ENCODE measurements at places on chromosomes 2 and 18.

- H3K4me1 ChIP-seq: no peaks in the 10 kb centered on the region
- H3K36me3 ChIP-seq: no peaks in the 10 kb centered on the region
- no peak overlapping the region for H3K4me3 ChIP-seq
- H3K27ac ChIP-seq: no peak overlapping the region
- DNase-seq: no peak
These were observed 6.6 kb upstream of the PROM2 start for GRCh38 chr2:95267458-95268210.

DNA sequence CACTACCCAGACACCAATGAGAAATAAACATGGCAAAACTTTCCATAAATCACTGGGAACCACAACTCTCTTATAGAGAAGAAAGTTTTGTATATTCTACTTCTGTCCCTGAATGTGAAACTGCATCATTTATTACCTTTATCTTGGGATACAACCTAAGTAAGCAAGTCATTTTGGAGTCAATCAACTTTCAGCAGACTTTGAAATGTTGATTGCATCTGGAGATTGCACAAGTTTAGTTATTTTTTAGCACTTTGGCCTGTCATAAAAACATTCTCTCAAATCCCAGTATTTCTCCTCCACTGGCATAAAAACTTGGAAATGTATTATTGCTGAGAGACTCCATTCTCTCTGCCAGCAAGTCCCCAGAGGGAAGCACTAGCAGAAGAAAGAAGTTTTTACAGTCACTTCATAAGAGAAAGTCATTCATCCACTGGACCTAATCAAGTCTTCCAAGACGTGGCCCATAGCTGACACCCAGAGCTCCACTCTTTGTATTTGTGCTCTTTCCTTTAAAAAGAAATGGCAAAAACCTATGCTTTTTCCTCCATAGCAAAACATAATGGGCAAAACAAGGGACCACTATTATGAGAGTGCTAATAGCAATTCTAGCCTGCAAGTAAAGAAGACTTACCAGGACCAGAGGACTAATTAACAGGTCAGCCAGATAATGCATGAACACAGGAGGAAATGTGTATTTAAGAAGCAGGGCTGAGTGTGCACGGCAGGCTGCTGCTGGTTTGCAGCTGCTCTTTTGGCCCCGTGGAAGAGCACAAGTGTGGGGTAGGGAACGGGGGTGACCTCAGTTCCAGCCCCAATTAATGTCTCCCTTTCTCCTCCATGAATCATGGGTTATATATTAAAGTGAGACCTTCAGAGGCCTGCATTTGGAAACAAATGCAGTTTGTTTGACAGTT lies 171.5 kb downstream of the INO80D start:
- no peaks in the 10 kb centered on the region for H3K36me3 ChIP-seq
- H3K27ac ChIP-seq: no peak overlapping the region
- H3K4me1 ChIP-seq: peaks cover 1% of the 10 kb centered on the region
- DNase-seq: peak; percentile 14
- peaks cover 32% of the 10 kb centered on the region for H3K27me3 ChIP-seq

DNA sequence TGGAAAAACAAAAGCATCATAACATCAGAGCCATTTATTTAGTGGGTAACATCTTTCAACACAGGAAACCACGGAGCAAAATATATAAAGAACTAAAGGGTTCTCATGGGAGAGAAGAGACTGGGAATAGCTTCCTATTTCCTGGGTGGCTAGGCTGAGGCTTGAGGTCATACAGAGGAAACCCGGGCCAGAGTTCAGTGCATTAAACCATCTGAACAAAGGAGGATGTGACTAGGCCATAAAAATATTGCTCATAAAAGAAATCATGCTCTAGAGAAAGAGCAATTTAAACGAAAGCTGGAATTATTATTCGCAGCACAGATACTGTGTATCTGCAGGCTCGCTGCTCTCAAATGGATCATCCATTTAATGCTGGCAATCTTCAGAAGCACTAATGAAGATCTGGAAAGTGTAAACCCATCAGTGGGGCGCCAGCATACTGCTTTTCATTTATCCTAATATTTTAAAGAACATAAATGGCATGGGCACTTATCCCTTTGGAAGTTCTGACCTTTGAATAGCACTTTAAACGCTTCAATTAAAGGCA lies 83.3 kb downstream of the GALNT14 start:
- no peak overlapping the region for H3K4me3 ChIP-seq
- H3K4me1 ChIP-seq: peaks cover 18% of the 10 kb centered on the region
- no peaks in the 10 kb centered on the region for H3K36me3 ChIP-seq
- DNase-seq: no peak
- no peaks in the 10 kb centered on the region for H3K27me3 ChIP-seq
- no peak overlapping the region for H3K27ac ChIP-seq

DNA sequence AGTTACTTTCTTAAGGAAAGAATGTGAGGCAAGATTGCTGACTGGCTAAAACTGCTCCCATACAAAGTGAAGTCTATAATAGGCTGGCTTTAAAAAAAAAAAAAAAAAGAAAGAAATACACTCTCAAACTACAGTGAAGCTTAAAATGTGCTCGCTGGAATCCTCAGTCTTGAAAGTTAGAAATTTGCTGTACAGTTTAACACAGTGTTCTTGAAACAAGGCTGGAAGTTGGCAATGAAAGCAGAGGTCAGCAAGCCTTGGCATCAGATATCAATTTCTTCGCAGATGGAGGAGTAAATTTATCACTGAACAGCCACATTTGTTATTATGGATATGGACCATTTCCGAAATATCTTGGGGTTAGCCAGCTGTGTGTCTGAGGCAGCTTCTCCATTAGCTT lies 392.9 kb downstream of the ZNF516 start:
- peaks cover 9% of the 10 kb centered on the region for H3K27me3 ChIP-seq
- H3K36me3 ChIP-seq: no peaks in the 10 kb centered on the region

- peaks cover 36% of the 10 kb centered on the region for H3K4me1 ChIP-seq
- no peak overlapping the region for H3K27ac ChIP-seq
- no peaks in the 10 kb centered on the region for H3K27me3 ChIP-seq
- H3K36me3 ChIP-seq: no peaks in the 10 kb centered on the region
These were observed 11.4 kb upstream of the SLC20A1 start for GRCh38 chr2:112634153-112634873.

DNA sequence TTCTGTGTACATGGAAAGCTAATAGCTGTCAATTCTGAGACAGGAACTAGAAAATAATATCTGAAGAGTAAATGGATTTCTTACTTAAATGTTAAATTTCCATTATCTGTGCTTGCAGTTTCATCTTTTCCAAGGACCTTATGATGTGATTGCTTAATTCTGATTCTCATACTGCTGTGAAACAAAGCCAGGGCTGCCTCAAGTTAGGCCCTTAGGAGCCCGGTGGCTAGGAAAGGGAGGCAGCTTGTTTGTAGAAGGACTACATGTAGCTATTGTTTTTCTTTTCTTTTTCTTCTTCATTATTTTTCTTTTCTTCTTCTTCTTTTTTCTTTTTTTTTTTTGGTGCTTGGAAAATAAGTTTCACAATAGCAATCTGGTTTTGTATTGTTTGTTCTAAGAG lies 50.5 kb downstream of the XRCC5 start:
- peaks cover 39% of the 10 kb centered on the region for H3K36me3 ChIP-seq
- DNase-seq: no peak
- no peak overlapping the region for H3K27ac ChIP-seq
- H3K4me1 ChIP-seq: no peaks in the 10 kb centered on the region
- no peak overlapping the region for H3K4me3 ChIP-seq
- no peaks in the 10 kb centered on the region for H3K27me3 ChIP-seq

DNA sequence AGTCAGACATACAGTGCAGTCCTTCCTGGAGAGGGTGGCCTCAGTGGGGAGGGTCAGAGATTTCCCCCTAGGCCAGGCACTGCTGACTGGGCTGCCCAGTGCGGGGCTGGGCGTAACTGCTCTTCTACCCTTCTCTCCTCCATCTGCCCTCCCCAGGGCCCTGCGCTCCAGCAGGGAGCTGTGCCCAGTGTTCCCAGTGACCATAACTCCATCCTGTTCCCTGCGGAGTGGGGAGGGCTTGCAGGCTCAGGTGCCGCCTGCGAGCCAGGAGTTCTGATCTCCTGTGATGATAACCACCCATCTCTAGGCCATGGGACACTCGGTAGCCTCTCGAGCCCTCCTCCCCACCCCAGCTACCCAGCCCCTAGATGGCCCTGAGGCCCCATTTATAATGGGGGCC lies 107.6 kb downstream of the SMAD7 start:
- H3K27ac ChIP-seq: peak overlapping the region; percentile 77
- no peak for DNase-seq
- H3K27me3 ChIP-seq: no peaks in the 10 kb centered on the region
- peaks cover 11% of the 10 kb centered on the region for H3K36me3 ChIP-seq

- no peaks in the 10 kb centered on the region for H3K27me3 ChIP-seq
- no peaks in the 10 kb centered on the region for H3K4me1 ChIP-seq
- H3K27ac ChIP-seq: no peak overlapping the region
- DNase-seq: no peak
- no peaks in the 10 kb centered on the region for H3K36me3 ChIP-seq
These were observed 122.6 kb downstream of the METTL4 start for GRCh38 chr18:2448565-2449151.

- H3K4me1 ChIP-seq: no peaks in the 10 kb centered on the region
- no peak for DNase-seq
- no peak overlapping the region for H3K4me3 ChIP-seq
- H3K27me3 ChIP-seq: no peaks in the 10 kb centered on the region
- no peaks in the 10 kb centered on the region for H3K36me3 ChIP-seq
- H3K27ac ChIP-seq: no peak overlapping the region
These were observed 70.8 kb upstream of the ST8SIA3 start for GRCh38 chr18:57281519-57281918.

DNA sequence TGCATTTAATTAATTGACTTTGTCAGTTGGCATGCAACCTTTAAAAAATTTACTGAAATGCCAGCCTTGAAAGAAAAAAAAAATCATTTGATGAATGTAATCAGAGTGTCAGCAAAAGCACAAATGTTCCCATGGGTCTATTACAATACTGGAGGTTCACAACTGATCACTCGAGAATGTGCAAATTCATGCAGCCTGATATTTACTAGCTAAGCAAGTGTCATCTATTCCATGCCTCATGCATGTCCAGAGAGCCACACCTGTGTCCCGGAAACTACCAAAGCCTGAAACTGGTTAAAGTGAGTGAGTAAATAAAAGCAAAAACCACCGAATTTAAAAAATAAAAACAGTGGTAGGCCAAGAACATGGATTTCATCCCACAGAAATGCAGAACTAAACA lies 415.3 kb upstream of the ID2 start:
- H3K27ac ChIP-seq: no peak overlapping the region
- no peaks in the 10 kb centered on the region for H3K36me3 ChIP-seq
- no peak for DNase-seq
- no peak overlapping the region for H3K4me3 ChIP-seq
- H3K27me3 ChIP-seq: no peaks in the 10 kb centered on the region

DNA sequence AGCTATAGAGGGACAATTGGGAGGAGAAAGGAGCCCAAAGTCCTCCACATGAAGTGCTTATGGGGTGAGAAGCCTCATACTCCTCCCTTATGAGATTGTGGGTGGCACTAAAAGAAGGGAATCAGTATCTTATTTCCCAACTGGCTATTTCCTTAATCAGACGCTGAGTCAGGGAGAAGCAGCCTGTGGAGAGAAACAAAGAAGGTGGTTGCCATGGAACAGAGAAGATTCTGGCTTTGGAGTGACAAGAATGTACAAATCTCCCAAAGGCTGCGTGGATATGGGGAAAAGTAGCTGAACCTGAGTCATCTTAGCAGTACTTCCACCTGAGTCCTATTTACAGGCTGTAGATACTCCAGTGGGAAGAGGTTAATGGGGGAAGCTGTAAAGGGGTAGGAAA lies 115.8 kb upstream of the CWC22 start:
- peaks cover 3% of the 10 kb centered on the region for H3K4me1 ChIP-seq
- no peak overlapping the region for H3K27ac ChIP-seq
- no peaks in the 10 kb centered on the region for H3K27me3 ChIP-seq
- DNase-seq: peak; percentile 38
- no peaks in the 10 kb centered on the region for H3K36me3 ChIP-seq
- no peak overlapping the region for H3K4me3 ChIP-seq

DNA sequence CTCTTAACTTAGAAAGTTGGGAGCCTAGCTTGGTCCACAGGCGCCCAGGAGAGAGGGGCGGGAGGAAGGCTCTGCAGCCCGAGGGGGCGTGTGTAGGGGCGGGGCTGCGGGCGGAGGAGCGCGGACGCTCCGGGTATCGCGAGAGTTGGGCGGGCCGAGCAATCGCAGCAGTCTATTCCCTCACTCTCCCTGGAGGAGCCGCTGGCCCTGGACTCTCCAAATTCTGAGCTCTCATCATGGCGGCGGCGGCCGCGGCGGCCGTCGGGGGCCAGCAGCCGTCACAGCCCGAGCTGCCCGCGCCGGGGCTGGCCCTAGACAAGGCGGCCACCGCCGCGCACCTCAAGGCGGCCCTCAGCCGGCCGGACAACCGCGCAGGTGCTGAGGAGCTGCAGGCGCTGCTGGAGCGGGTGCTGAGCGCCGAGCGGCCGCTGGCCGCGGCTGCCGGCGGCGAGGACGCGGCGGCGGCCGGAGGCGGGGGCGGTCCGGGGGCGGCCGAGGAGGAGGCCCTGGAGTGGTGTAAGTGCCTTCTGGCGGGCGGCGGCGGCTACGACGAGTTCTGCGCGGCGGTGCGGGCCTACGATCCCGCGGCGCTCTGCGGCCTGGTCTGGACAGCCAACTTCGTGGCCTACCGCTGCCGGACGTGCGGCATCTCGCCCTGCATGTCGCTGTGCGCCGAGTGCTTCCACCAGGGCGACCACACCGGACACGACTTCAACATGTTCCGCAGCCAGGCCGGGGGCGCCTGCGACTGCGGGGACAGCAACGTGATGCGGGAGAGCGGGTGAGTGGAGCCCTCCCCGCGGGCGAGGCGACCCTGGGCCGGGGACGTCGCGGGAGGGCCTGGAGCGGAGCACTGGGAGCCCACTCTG lies at the start of gene UBR3:
UBR3 (plus strand) TSS at position 183 of the 869 bp plus-strand sequence; CDS start at position 237, 54 bp downstream.
- H3K4me1 ChIP-seq: peaks cover 5% of the 10 kb centered on the region
- H3K27ac ChIP-seq: peak within 1 kb of the TSS; percentile 5
- H3K4me3 ChIP-seq: peak within 1 kb of the TSS; percentile 80
- H3K36me3 ChIP-seq: peaks cover 7% of the 10 kb centered on the region

- no peaks in the 10 kb centered on the region for H3K27me3 ChIP-seq
- H3K4me1 ChIP-seq: peaks cover 22% of the 10 kb centered on the region
- no peak for DNase-seq
These were observed 221.1 kb downstream of the ANAPC1 start for GRCh38 chr2:111662771-111663470.

- no peak overlapping the region for H3K4me3 ChIP-seq
- no peak for DNase-seq
- H3K4me1 ChIP-seq: no peaks in the 10 kb centered on the region
- H3K36me3 ChIP-seq: no peaks in the 10 kb centered on the region
- no peaks in the 10 kb centered on the region for H3K27me3 ChIP-seq
These were observed 126.6 kb downstream of the EN1 start for GRCh38 chr2:118720866-118721265.

- no peaks in the 10 kb centered on the region for H3K36me3 ChIP-seq
- no peak overlapping the region for H3K4me3 ChIP-seq
- H3K4me1 ChIP-seq: no peaks in the 10 kb centered on the region
- H3K27me3 ChIP-seq: no peaks in the 10 kb centered on the region
- no peak overlapping the region for H3K27ac ChIP-seq
- DNase-seq: peak; percentile 26
These were observed 276.5 kb upstream of the NRP2 start for GRCh38 chr2:205405752-205406151.

DNA sequence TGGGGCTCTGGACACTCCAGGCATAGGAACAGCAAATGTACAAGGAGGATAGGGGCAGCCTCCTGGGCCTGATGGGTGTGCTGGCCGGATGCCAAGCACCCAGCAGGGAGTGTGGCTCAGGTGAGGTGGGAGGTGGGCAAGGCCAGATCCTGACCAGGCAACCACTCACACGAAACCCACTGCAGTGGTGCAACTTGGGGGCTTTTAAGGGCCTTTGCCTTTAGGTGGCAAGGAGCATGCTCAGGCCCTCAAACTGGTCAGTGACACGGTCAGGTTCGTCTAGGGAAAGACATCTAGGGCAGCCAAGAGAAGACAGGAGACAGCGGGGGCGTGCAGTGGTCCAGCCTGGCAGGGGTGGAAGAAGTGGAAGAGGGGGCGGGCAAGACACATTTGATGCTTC lies 18.4 kb upstream of the TEX51 start:
- no peaks in the 10 kb centered on the region for H3K36me3 ChIP-seq
- DNase-seq: no peak
- peaks cover 30% of the 10 kb centered on the region for H3K27me3 ChIP-seq
- no peak overlapping the region for H3K27ac ChIP-seq
- H3K4me3 ChIP-seq: no peak overlapping the region

All from mesenchymal stem cell (in vitro differentiated cells and primary cell).